Stimulated activated naive B cell treated with anti-CD40 and anti-IgM and Interleukin-4, amounts not matched to agents 10 μg/mL and 1 μg/mL and 100 μg/mL, for 72 hours (primary cell): ENCODE measurements at places on chromosomes 16 and 17.

DNA sequence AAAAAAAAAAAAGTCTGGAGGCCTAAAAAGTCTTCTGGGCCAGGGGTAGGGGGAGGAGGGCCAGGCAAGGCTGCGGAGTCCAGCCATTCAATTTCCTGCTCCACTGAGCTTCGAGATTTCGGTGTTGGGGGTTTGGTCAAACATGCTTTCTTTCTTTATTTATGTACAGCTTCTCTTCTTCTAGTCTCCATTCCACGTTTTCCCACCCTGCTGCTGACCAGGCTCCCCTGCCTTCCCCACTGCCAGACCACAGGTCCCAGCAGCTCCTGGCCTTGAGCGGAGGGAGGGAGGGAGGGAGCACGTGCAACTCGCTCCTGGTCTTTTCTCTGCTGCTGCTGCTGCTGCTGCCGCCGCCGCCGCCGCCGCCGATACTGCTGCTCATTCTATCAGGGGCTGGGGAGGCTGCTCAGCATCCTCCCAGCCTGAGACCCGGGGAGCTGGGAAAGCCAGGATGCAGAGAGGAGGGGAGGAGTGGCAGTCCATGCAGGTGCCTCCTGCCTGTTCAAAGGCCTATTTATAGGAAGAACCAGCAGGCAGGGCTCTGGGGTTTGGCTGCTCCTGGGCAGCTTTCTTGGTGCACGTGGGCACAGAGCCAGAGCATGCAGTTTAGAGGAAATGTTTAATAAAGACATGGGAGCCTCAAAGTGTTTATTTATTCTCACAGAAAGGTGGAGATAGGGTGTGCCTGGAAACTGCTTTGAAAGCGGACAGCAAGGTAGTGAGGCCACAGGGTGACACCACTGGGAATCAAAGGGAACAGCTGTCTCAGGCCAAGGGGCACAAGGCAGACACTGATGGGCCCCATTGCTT lies 23.4 kb upstream of the ZFHX3 start:
- H3K27ac ChIP-seq = no peak overlapping the region
- H3K4me3 ChIP-seq = peak overlapping the region; percentile 86
- H3K27me3 ChIP-seq = peaks cover 50% of the 10 kb centered on the region
- peaks cover 8% of the 10 kb centered on the region for H3K4me1 ChIP-seq
- H3K36me3 ChIP-seq = peaks cover 2% of the 10 kb centered on the region

DNA sequence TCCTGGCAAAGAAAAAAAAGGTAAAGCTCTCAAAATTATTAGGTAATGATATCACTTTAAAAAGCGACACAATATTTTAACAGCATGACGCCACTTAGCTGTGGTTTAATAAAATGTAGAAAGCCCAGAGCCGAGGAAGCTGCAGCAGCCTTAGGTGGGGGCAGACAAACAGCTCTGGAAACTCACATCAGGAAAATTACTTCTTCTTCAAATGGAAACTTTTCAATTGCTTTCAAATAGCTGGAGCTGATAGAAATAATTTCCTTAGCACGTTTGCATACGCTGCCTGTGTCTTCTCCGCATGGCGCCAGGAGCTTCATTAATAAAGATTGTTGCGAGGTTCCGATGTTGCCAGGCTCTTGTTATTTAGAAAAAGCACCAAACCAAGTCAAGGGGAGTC lies 835.3 kb upstream of the EEF2KMT start:
- no peak overlapping the region for H3K4me3 ChIP-seq
- no peak for DNase-seq
- no peaks in the 10 kb centered on the region for H3K4me1 ChIP-seq
- H3K27ac ChIP-seq = no peak overlapping the region

GRCh38 chr17:72726936-72727335 lies 365.6 kb downstream of the SLC39A11 start:
- DNase-seq = peak; percentile 45
- peak overlapping the region; percentile 94 for H3K27ac ChIP-seq
- peak overlapping the region; percentile 79 for H3K4me3 ChIP-seq
- H3K36me3 ChIP-seq = peaks cover 16% of the 10 kb centered on the region
- no peaks in the 10 kb centered on the region for H3K27me3 ChIP-seq

DNA sequence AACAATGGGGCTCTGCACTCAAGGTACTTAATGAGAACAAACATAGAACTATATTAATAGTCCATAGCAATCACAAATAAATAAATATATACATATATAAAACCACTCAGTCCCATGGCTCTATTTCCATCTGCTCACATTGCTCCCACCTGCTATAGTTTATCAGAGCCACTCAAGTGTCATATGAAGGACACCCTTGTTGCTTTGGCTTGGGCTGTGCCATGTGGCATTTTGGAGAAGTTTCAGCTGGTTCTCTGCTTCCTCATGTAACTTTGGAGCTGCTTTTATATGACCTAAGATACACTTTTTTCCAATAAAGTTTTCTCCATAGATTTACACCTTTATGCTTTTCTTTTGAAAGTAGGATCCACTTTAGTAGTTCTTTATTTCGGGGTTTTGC lies 126.4 kb downstream of the KCNJ2 start:
- peaks cover 6% of the 10 kb centered on the region for H3K4me1 ChIP-seq
- no peak overlapping the region for H3K27ac ChIP-seq
- no peaks in the 10 kb centered on the region for H3K27me3 ChIP-seq
- no peaks in the 10 kb centered on the region for H3K36me3 ChIP-seq
- no peak overlapping the region for H3K4me3 ChIP-seq
